Sigmoid colon (tissue), 7 donors: ENCODE measurements at places on chromosomes 6 and 20. TPM values are rescaled to one million over a fixed set of nuclear protein-coding genes. Genes with fewer than 3 reads are reported as not detected.

DNA sequence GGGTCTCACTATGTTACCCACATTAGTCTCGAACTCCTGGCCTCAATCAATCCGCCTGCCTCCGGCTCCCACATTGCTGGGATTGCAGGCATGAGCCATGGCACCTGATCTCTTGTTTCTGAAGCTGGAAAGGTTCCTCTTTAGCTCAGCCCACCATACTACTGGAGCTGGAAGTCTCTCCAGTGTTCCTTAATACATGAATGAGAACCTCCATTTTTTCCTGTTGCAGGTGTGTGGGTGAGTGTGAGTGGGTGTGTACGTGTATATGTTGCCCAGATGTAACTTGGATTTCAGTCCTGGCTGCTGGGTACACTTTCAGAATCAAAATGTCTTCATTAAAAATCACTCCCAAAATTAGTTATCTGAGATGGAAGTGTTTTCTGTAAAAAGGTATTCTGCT, 11.1 kb downstream of the PNPLA1 start:
- no peak for DNase-seq

GRCh38 chr6:150797949-150798348, 67.6 kb upstream of the MTHFD1L start:
- no peak for DNase-seq

GRCh38 chr6:137389150-137389704, 105.0 kb downstream of the OLIG3 start:
- DNase-seq: no peak

Gene LKAAEAR1
- 0.19 TPM for polyA plus RNA-seq

DNA sequence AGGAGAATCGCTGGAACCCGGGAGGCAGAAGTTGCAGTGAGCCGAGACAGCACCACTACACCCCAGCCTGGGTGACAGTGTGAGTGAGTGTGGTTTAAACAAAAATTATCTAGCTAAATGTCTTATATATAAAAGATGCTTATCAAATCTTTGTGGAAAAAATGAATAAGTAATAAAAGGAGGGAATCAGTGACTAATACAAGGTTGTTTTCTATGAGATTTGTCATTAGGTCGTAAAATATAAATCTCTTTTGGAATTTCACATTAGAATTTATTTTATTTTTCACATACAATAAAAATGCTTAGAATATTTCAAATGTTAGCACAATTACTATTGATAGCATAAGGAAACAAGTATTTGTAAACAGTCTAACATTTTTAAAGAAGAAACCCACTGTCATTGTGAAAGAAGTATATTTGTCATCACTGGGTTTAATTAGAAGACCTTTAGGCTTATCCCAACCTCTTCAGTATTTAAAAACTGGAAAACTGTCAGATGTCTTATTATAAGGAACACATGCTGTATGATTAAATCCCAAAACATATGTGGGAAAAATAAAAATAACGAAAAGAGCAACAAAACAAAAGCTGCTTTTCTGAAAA, 47.1 kb downstream of the ASCC3 start:
- no peak for DNase-seq

Gene STK4
- 6.0 TPM for polyA plus RNA-seq

Gene KCNB1
- not detected for polyA plus RNA-seq

- DNase-seq: no peak
These were observed 25.0 kb downstream of the TTBK1 start for GRCh38 chr6:43268355-43268700.

GRCh38 chr6:26065952-26066380, 21.3 kb upstream of the HFE start:
- peak; percentile 85 for DNase-seq

Gene ERMARD
- polyA plus RNA-seq: 12.6 TPM

DNA sequence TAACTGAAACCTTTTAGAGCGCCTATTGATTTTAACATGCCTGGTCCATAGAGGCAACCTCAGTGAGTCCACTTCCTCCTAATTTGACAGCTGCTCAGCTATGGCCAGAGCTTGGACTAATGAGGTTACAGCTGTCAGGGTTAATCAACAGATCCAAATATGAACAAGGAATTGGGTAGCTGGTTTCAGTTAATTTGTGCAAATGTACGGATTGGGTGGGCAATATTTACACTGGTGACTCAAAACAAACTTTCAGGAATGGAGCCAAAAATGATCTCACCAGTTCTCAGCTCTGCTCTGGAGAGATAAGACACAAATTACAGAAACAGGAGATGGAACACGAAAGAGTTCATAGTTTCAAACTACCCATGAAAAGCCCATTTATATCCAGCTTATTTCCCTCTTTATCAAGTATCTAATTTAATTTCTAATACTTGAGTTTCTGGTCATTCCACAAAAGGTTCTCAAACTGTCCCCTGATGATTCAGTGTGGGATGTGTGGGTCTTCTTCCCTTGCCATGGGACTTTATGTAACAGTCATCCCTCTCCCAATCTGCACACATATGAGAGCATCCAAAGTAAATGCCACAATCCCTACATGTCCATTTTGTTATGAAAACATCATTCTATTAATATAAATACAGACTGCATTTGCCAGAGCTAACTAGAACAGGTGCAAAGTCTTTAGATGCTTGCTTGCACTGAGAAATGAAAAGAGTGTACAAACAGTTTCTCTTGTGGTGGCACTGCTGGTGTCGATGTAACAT, 149.9 kb downstream of the RPS12 start:
- DNase-seq: no peak

DNA sequence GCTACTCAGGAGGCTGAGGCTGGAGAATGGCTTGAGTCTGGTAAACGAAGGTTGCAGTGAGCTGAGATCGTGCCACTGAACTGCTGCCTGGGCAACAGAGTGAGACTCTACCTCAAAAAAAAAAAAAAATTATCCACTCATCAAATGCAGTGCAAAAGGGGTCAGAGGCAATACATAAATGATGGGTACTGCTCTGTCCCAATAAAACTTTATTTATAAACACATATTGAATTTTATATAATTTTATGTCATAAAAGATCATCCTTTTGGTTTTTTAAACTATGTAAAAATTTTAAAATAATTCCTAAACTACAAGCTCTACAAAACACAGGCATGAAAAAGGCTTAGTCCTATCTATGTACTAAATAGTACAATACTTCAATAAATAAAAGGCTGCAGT, 10.3 kb downstream of the KHDC1 start:
- no peak for DNase-seq

Gene NUP153
- 13.2 TPM for polyA plus RNA-seq

- no peak for DNase-seq
These were observed 32.1 kb downstream of the MOCS1 start for GRCh38 chr6:39902136-39902535.

DNA sequence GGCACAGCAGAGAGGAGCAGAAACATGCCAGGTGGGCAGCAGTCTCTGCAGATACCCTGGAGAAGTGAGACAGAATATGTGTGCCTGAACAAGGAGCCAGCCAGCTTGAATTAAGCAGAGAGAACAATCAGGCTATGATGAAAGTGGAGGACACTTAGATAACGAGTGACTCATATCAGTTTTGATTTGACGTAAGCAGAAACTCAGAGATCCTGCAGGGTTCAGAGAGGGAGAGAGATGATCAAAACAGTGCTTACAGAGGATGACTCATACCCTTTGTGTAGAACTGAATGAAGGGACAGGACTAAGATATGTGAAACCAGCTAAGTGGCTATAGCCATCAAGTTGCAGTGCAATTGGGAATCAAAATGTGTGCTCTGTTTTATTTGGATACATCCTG, 300.7 kb downstream of the TENT5A start:
- no peak for DNase-seq

DNA sequence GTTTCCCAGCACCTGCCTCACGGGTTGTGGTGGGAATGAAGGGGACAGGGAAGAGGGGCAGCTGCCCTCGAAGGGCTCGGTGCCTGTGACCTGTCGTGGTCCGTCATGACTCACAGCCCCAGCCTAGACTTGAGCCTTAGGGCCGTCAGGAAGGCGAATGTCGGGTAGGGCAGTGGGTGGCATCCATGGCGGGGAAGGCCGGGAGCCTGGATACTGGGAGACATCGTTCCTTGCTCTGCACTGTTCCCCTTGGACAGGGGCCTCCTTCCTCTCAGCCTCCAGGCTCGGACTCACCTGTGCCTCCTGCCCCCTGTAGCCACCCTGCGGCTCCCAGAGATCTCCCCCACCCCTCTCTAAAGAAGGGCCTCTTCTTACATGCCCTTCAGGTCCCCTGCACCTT, 52.2 kb upstream of the APCDD1L start:
- DNase-seq: no peak

Gene MACROD2
- 1.2 TPM for polyA plus RNA-seq

Gene PREX1
- polyA plus RNA-seq: 22.9 TPM

DNA sequence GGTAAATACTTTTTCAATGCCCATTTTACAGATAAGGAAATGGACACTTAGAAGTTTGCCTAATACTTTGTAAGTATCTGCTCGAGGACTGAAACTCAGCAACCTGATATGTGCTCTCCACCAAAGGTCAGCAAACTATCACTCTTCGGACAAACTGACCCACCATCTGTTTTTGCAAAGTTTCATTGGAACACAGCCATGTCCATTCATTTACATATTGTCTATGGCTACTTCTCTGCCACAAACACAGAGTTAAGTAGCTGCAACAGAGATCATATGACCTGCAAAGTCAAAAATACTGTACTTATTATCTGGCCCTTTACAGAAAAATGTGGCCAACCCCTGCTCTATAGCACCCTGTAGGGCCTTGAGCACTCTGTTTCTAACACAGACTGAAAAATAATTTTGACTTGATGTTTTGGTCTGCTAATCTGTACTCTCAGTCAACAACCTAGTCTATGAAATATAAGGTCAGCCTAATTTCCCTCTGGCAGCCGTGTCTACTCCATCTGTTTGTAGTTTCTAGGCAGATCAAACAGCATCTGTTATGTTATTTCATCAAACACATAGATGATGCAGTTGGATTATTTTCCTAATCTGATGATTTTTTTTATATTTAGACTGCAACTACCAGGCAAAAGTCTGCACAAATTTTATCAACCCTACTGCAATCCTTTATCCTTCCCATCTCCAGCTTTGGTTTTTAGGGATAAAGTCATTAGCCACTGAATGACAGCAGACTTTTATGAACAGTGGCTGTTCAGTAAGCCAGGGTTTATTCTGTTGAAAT, 41.4 kb upstream of the BEND6 start:
- DNase-seq: no peak

Gene SIRPB1
- polyA plus RNA-seq: 2.3 TPM

DNA sequence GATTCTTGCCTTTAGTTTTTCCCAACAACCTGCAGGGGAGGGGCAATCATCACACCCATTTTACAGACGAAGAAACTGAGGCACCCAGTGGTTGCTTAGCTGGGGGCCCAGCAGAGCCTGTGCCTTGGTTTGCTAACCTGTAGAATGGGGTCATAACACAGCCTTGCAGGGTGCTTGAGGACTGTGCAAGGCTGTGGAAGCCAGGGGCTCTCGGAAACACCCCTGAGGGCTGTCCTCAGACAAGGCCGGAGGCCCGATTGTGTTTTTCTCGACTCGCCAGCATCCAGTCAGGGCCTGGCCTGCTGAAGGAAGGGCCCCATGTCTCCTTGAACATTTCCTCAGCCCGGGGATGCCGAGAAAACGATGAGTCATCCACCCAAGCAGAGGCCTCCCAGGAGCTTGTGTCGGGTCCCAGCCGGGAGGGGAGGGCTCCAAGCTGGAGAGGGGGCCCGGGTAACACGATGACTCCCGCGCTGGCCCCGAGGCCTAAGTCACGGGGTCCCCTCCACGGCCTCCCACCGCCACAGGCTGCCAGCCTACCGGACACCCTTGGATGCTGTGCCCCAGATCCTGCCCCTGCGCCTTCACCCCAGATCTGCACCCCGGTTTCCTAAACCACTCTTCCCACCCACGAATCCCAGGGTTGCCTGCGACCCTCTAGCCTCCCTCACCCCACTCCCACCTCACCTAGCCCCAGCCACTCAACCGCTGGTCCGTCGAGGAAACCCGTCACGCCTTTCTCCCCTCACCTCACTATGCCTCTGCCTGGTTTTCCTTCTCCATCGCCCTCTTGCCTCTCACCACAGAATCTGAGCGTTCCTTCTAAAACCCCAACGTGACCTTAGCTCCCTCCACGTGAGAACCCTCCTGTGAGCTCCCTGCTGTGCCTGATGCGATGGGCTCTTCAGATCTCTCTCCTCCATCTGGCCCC, 10.6 kb downstream of the NOL4L start:
- no peak for DNase-seq

Gene MYL9
- 168 TPM for polyA plus RNA-seq

- peak; percentile 81 for DNase-seq
These were observed 671 bp downstream of the TAPBP start for GRCh38 chr6:33313105-33313708.

- no peak for DNase-seq
These were observed 68.0 kb downstream of the PLAGL1 start for GRCh38 chr6:143940011-143940597.

- no peak for DNase-seq
These were observed 615.3 kb downstream of the TFAP2A start for GRCh38 chr6:9799582-9799981.

DNA sequence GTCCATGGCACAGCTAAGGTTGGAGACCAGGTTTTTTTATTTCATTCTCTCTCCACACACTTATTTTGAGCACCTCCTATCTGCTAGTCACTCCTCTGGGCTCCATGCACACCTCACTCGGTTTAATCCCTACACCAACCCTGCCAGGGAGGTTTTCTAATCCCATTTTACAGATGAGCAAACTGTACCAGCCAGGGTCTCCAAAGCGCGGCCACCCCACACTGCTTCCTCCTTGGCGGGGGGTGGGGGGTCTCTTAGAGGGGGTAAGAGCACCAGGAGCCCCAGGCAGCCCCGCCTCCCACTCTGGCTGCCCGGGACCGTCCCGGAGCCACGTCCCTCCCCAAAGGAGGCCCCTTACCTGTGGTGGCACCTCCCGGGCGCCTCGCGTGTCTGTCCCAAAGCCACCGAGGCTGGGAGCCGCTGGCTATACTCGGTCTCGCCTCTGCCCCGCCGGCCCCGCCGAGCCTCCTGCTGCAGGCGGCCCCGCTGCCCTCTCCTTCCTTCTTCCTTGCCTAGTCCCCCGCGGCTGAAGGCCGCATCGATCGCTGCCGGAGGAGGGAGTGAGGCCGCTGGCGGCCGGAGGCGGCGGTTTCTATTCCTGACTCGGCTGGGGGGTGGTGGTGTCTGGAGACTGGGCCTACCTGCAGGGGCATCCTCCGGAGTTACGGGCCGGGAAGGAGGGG, at the start of gene KCNS1:
Gene KCNS1 (minus strand): TSS at position 565 of the 683 bp plus-strand sequence. CDS start 1,891 bp downstream, outside the sequence.
- DNase-seq: no peak

DNA sequence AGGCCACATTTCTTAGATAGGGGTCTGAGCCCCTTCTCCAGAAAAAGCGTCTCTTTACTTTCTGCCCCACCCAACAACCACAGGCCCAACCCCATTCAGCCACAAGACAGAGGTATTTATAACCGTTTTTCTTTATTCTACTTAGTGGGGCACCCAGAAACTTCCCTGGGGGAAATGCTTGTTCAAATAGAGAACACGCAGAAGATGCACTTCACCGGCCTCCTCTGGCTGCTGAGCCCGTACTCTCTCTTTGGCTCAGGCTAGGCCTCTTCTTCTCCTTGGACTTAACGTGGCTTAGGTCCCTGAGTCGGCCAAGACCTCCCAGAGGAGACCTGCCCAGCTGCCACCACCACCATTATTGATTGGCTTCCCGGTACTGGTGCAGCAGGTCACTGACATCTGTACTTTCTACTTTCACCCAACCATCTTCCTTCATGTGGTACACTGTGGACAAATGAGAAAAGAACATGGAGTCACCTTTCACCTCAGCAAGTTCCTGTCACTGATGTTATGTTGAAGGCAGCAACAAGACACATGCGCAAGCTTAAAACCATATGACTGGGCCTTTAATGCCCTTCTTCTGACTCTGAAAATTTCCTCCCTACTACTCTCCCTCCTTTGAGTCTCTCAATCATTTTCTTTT, 2.2 kb upstream of the TAP2 start:
- DNase-seq: peak; percentile 36
